ENCODE measurements at places on chromosomes 4 and X.

GRCh38 chrX:119236623-119237561 lies 807 bp downstream of the PGRMC1 start:
- DNase-seq, result no peak

- DNase-seq, result no peak
These were observed 109.3 kb upstream of the DGKK start for GRCh38 chrX:50579955-50580354.

DNA sequence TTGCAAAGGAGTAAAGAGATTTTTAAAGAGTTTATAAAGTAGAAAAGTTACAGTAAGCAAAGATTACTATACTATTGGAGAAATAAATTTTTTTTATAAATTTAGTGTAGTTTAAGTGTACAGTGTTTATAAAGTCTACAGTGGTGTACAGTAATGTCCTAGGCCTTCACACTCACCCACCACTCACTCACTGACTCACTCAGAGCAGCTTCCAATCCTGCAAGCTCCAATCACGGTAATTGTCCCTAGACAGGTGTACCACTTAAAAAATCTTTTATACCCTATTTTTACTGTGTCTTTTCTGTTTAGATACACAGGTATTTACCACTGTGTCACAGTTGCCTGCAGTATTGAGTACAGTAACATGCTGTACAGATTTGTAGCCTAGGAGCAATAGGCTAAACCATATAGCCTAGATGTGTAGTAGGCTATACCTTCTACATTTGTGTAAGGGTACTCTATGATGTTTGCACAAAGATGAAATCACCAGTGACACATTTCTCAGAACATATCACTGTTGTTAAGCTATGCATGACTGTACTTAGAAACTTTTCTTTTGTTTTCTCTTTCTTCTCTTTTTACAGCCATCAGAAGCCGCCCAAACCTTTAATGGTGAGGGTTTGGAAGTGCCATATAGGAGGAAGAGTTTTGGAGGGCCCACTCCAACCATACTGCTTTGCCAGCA lies 11.8 kb upstream of the SH3RF1 start:
- no peak for DNase-seq

DNA sequence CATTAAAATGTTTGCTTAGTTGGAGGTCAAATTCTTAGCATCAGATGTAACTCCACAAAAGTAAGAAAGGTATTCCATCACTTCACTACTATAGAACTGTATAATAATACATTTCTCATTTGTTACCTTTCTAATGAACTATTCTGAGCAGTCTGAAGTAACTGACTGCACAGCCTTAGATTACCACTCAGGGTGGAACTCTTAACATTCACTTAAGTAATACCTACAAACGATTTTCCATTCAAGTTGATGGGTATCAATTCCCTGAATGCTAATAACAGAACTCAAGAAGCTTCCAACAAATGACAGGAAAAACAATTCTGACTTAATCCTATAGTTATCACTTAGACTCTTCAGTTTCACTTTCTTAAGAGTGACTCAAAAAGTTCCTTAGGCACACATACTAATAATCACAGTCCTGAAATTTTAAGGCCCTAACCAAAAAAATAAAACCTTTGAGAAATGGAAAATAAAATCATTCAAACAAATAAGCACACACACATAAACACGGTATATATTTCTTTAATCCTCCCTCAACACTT lies 20.9 kb downstream of the HNRNPD start:
- DNase-seq, result no peak

DNA sequence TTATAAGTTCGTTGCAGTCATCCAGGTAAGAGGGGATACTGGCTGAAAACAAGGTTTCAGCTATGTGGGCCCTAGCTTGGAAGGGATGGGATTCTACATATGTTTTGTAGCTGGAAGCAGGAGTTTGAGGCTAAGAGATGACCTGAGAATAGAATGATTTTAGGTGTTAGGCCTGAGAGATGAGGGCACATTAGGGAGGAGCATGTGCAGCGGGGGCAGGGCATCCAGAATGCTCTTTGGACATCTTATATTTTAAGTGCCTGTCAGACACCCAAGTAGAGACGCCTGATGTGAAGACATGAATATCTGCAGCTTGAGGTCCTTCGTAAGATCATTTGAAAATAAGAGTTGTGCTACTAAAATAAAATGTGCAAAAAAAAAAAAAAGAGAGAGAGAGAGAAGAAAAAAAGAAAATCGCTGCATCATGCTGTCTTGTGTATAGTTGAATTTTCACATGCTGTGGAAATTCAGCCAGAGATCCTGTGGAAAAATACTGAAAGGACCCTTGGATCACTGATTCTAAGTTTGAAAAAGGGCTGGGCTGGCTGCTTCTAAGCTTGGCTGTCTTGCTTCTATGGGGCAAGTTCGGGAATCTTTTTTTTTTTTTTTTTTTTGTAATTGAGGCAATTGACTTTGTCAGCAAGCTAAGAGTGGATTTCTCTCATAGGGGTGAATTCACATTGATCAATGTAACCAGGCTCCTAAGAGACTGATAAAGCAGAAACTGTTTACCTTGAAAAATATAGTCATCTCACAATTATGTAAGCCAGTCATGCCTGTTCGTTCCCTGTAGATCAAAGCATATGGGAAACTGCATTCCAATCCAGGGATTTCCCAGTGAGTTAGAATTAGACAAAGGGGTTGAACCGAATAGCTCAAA lies 341.0 kb upstream of the GATB start:
- peak; percentile 32 for DNase-seq

DNA sequence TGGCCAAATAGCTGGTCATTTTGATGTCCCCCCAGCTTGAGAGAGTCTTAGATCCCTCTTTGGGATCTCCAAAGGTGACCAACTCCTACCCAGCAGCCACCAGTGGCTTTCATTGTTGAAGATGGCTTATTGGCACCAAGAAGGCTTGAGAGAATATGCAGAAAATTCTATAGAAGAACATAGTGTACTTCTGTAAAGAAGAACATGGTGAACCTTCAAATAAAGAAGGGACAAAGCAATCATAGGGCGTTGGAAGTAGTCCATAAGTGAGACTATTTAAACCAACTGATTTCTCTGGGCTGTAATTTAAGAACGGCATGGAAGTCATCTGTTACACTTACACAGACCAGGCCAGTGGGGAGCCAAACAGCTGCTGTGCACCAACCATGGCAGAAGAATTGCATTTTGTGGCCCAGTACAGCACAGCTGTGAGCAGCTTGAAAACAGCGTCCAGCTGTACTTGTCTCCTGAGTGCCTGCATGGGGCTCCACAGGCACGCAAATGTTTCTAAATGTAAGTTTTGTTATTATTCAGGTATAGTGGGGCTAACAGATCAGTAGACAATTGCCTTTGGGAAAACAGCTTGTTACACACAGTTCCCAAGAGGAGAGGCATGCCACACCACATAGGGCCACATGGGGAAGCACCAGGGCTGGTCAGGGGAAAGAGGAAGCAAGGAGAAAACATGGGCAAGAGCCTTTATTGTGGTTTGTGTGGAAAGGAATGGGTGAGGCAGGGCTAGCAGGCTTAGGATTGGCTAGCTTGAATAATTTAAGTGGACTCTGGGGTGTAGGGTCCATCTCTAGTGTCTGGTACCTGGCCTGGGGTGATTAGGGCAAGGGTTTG lies 125.0 kb downstream of the ARHGAP6 start:
- DNase-seq, result no peak

GRCh38 chr4:55941881-55942396 lies 6.8 kb upstream of the CEP135 start:
- DNase-seq, result no peak

DNA sequence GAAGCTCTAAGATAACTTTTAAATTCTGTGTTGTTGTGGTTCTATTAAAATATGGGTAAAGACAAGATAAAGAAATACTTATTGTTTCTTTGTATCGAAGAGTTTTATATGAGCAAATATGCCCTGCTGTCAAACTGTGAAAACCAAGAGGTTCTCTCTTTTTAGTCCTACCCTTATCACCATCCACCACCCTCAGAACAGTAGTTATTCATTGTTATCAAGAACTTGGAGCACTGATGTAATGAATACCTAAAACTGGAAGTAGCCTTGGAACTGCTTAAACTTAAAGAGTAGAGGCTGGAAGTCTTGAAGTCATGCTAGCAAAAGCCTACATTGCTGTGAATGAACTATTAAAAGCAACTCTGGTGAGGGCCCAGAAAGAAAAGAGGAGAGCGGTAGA lies 9.2 kb downstream of the PIR start:
- DNase-seq, result no peak

GRCh38 chrX:95875661-95876060 lies 809.0 kb upstream of the DIAPH2 start:
- DNase-seq, result no peak

DNA sequence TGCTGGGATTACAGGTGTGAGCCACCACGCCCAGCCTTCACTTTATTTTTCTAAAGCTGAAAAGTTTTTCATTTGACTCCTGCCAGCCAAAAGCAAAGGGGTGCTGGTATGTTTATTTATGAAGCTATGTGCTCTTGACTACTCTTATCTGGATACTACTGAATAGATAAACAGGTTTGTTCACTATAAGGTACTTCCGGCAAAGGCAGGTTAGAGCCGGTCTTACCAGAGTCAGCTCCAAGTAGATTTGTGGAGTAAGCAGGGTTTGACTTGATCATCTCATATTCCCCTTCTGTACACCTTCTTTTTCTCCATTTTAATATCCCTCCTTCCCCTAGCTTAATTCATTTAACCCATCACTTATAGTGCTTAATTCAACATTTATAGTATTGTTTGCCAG lies 175.4 kb upstream of the MBNL3 start:
- no peak for DNase-seq

DNA sequence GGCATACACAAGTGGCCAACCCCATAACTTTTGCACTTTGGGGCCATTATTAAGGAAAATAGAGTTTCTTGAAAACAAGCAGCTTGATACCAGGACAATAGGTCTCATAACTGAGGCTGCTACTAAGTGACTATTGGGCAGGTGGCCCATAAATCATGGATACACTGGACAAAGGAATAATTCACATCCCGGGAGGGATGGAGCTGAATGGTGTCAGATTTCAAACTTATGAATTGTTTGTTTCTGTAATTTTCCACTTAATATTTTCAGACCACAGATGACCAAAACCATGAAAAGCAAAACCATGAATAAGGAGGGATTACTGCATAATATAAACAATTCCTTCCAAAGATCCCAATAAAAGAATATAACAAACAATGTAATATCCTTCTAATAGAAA lies 114.4 kb downstream of the WDFY3 start:
- DNase-seq, result no peak

DNA sequence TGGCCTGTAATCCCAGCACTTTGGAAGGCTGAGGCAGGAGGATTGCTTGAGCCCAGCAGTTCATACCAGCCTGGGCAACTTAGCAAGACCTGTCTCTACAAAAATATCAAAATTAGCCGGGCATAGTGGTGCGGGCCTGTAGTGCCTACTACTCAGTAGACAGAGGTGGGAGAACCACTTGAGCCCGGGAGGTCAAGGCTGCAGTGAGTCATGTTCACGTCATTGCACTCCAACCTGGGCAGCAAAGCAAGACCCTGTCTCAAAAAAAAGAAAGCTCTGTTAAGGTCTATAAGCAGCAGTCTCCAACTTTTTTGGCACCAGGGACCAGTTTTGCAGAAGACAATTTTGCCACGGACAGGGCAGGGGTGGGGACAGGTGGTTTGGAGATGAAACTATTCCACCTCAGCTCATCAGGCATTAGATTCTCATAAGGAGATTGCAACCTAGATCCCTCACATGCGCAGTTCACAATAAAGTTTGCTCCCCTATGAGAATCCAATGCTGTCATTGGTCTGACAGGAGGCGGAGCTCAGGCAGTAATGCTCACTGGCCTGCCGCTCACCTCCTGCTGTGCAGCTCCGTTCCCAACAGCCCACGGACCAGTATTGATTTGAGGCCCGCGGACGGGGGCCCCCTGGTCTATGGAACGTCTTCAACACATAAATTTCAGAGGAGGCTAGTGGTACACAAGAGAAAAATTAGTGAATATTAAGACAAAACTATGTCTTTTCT lies 67.9 kb downstream of the KLHL8 start:
- no peak for DNase-seq

DNA sequence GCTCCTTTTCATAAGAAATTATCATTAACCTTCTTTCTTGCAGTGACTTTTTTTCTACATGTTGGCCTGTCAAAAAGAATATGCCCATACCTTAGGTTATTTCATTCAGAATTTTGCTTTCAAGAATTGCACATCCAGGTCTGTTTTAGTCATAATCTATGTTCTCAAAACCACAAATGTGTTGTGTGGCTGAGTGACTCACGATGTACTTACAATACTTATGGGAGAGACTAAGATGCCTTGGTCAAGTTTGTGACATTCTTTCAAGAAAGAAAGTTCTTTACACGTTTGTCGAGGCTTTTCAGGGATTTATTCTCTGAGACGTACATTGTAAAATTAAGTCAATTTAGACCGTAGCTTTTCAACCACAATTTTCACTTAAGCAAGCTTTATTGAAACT lies 396.7 kb downstream of the FSTL5 start:
- DNase-seq, result peak; percentile 8

DNA sequence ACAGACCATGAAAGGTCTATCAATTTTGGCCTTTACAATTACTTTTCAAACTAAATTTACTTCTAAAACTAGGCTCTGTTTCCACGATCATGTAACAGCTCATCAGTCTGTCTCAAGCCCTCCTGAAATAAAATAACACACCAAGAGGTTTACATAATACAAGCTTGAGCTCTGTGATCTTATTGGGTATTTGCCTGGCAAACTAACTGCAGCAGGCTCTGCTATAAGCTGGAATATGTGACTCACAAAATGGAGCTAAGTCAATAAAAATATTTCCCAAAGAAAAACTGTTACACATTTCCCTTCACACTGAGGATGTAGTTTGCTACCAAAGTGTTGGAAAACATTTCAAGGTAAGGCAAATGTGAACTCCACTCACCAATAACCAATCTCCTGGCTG lies 94.7 kb upstream of the GPM6B start:
- DNase-seq, result no peak

DNA sequence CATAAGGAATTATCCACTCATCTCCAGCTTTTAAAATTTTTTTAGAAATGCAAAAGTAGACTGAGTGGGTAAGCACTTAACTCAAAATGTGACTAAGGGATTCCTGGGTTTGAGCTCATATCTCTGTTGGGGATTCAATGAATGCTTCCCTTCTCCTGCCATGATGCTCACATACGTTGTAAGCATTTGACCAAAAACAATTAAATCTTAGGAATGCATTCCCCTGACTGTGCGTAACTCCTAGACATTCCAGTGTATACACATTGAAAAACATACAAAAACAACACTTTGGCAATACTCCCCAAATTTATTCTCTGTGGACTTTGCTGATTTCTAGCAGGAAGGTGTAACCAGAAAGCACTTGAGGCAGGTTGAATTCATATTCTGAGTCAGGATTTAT lies 29.8 kb downstream of the SPANXA2 start:
- DNase-seq, result no peak

- DNase-seq, result no peak
These were observed 36.4 kb upstream of the PPA2 start for GRCh38 chr4:105510245-105510644.

GRCh38 chr4:180966312-180966711 lies 1276.9 kb upstream of the TENM3 start:
- DNase-seq, result no peak

Data from fibroblast of skin of left biceps (primary cell).